Calu3 (cell line): ENCODE measurements at places on chromosomes 3 and 15. TPM values are rescaled to one million over a fixed set of nuclear protein-coding genes. Genes with fewer than 3 reads are reported as not detected.

GRCh38 chr3:39485547-39485946 lies 18.1 kb downstream of the MOBP start:
- no peak for DNase-seq

Gene MYD88
- total RNA-seq = 35.2 and 44.2 TPM in 2 replicates

DNA sequence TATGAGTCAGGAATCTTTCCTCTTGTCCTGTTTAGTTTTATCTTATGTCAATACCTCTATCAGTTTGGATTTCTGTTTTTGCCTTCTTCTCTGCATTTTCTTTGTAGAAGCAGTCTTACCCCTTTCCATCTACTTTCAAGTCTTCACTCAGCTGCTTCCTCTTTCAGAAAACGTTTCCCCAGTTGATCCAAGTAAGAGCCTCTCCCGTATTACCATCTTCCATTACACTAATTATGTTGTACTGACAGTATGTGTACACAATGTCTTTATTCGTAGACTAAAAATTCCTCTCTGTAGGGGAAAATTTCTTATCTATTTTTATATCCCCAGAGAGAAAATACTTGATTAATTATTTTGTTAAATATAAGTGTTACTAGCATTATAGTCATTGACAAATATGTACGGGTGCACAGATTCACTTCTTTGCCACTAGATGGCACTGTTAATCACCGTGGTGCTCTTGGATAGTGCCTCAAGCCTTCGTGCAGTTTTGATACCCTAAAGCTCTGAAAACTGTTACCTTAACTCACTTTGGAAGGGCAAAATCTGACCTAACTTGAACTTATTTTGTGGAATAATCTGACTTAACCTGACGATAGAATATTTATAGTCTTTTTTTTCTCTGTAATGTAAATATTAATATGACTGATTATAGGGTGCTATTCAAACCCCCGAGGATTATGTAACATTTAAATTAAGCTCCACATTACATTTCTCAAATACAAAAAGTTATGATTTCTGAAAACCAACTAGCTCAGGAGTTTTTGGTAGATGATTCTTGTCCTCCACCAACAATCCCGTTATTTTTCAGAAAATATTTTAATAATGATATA lies 74.2 kb upstream of the POU1F1 start:
- no peak for DNase-seq

Gene CKMT1B
- total RNA-seq = 2.0 and 5.4 TPM in 2 replicates

GRCh38 chr3:149609595-149609994 lies 48.2 kb downstream of the WWTR1 start:
- no peak for DNase-seq

DNA sequence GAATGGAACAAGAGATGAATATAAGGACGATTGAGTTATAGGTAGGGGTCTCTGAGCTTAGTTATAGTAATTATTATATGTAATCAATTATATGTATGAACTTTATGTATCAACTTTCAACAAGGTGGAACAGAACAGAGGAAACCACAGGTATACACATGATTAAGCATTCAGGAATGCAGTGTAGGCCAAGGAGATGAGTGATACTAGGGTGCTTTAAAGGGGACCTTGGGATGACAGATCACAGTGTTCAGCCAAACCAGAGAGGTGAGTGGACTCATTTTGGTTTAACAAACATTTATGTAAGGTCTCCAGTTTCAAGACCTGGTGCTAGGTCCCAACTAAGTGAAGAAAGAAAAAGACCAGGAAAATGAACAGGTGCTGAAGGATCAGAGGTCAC lies 895.5 kb downstream of the ROBO2 start:
- peak; percentile 30 for DNase-seq
